ENCODE measurements at places on chromosomes 5 and 9.

DNA sequence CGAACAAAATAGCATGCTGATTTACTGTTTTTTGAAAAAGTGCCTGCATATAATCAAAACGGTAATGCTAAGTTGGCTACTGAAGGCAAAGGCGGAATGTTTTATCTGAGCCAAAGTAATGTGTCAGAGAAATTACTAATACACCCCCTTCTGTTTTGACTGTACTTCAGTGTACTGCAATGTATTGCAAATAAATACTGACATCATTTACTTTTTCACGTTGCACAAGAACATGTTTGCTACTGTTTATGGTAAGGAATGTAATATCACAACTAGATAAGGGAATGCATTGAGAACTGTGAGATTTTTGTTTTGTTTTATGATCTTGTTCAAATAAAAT is 813 bp upstream of the AGTPBP1 start:
- DNase-seq = no peak

GRCh38 chr5:135832941-135833920 is 1.2 kb upstream of the SLC25A48 start:
- no peak for DNase-seq

DNA sequence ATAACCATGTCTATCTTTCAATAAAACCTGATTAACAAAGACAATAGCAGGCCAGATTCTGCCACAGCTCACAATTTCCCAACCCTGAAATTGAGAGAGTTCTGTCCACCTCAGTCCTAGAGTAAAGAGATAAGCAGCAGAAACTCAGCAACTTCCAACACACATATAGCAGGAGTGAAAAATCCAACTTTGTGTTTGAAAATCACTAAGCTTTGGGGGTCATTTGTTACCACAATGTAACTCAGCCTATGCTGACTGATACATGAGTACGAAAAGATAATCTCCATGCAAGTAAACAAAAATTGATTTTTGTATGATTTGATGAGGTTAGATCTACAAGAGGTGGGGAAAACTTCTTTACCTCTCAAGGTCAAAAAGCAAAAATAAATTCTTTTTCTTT is 231.0 kb upstream of the DAPK1 start:
- DNase-seq = no peak

- DNase-seq = no peak
Observed at GRCh38 chr5:155200608-155201007, 187.1 kb downstream of the KIF4B start.

GRCh38 chr9:135240871-135241311 is 153.4 kb downstream of the OLFM1 start:
- DNase-seq = no peak

- DNase-seq = no peak
Observed at GRCh38 chr5:132112111-132112510, 38.5 kb downstream of the CSF2 start.

DNA sequence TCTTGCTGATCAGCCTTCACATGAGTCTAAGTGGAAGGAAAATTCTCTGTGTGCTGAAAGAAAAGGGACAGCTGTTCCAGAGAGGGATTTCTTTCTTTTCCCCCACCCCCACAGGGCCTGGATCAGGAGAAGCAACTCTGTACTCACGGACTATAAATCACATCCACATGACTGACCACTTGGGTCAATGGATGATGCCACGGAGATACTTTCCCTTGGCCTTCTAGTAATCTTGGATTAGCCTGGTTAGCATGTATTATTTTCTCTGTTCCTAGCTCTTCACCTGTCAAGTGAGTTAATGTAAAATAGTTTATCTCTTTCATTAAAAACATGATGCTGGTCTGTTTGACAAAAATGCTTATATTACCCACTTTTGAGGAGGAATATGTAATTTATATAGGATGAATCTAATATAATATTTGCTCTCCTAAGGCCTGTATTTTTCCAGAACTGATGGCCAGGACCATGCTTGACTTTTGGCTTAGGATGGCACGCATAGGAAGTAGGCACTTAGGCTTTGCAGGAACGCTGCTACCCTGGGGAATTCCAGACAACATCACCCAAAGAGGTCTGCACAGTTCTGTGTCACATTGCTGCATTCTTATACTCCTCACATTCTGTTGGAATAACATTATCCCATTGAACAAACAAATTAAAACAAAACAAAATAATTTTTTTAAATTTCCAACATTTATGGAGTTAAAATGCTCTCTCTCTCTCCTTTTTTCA is 892.1 kb downstream of the TLE1 start:
- no peak for DNase-seq

All from stimulated activated CD8-positive, alpha-beta memory T cell treated with anti-CD3 and anti-CD28 coated beads, Interleukin-4, amount 100 ng/mL, for 1 hour (primary cell).